ENCODE measurements at places on chromosomes 6 and 20.

- no peak for DNase-seq
Measured at GRCh38 chr6:159461266-159461665, 231.8 kb downstream of the SOD2 start.

- no peak for DNase-seq
Measured at GRCh38 chr6:2547355-2547754, 203.4 kb downstream of the MYLK4 start.

- DNase-seq = no peak
Measured at GRCh38 chr6:142841915-142842314, 103.1 kb downstream of the HIVEP2 start.

GRCh38 chr20:63077705-63078104 lies 70.9 kb upstream of the BHLHE23 start:
- DNase-seq = no peak

DNA sequence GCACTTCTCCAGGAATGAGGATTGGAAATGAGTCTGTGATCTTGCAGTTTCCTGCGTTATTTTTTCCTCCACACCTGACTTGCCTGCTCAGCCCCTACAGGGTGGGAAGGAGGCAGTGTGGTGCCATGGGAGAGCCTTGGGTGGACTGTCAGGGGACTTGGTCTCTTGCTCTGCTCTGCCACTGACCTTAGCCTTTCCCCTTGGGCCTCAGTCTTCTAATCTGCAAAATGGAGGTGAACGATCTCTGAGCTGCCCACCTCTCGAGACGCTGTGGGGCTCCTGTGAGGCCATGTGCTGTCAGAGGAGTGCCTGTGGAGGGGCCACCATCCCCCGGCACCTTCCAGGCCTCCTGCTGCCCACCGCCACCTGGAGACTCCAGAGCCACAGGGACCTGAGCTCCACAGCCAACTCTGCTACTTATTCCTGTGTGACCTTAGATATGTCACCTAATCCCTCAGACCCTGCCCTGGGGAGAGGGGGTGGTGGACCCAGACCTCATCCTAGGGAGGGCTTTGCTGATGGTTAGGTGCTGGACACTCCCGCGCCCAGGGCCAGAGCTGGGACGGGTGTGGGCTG lies 45.8 kb upstream of the MLN start:
- no peak for DNase-seq
